ENCODE measurements at places on chromosomes 3 and 15.
A peak's percentile ranks its signal among the peaks of the same experiment; 100 is the strongest.

DNA sequence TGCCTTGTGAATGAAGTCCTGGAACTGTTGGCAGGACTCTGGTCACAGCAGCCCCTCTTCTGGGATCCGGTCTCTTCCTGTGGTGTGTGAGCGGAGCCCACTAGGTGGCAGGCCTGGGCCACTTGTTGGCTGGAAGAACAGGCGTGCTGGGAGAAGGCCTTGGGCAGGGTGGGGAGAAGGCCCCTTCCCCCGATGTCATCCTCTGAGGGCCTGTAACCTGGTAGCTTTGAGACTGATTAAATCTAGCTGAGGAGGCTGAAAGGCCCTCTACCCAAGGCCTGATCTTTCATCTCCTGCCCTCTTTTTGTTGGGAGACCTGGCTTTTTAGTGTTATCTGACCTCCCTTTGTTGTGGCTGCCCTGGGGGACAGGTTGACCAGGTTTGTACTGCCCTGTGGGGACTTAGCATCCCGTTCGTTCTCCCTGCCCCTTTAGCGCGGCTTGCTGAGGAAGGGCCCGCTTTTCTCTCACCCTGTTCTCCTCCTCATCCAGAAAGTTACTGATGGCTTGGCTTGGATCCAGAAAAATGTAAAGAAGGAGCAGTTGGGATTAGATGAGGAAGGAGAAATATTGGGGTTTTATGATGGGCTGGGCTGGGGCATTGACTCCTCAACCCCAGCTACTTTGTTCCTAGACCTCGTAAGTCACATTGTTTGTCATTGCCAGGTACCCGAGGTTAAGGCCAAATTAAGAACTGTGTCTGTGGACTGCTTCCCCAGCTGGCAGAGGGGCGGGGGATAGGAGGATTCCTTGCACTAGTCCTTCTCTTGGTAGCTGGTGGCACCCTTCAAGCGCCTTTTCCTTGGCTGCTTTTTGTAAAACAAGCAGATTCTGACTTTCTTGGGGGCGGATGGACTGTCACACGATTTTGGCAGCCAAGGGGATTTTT lies 48.5 kb downstream of the CHCHD6 start:
- DNase-seq = no peak

GRCh38 chr3:171822431-171823106 lies 12.3 kb upstream of the PLD1 start:
- no peak for DNase-seq

DNA sequence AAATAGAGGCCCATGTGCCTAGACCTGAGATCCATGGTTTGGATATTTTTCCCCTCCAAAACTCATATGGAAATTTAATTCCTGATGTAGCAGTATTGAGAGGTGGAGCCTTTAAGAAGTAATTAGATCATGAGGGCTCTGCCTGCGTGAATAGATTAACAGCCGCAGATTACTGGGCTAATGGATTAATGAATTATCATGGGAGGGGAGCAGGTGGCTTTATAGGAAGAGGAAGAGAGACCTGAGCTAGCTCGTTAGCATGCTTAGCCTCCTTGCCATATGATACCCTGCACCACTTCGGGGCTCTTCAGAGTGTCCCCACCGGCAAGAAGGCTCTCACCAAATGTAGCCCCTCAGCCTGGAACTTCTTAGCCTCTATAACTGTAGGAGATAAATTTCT lies 15.8 kb downstream of the ARHGEF26 start:
- DNase-seq = no peak

DNA sequence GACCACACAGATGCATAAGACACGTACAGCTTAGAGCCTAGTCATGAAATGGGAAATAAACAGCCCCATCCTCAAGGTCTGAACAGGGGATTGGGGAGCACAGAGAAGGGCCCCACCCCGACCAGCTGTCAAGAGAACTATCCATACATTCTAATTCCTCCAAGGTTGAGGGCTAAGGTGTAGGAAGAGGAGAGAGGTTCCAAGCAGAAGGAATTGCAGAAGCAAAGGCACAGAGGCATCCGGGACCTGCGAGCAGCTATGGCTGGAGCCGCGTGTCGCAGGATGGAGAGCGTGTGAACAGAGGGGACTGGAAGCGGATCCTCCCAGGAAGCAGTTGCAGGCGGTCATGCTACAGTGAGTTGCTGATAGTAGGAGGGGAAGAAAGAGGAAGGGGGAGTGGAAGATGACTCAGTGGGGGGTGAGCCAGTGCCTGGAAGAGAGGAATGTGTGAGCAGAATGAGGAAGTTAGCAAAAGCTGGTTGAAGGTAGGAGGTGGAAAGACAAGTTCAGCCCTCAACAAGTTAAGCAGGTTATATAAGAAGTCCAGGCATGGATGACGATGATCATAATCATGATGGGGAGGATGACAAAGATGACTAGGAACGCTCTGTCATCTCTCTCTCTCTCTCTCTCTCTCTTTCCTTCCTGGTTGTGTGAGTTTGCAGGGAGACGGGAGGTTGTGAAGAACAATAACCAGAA lies 89.7 kb downstream of the LIPC start:
- no peak for DNase-seq

DNA sequence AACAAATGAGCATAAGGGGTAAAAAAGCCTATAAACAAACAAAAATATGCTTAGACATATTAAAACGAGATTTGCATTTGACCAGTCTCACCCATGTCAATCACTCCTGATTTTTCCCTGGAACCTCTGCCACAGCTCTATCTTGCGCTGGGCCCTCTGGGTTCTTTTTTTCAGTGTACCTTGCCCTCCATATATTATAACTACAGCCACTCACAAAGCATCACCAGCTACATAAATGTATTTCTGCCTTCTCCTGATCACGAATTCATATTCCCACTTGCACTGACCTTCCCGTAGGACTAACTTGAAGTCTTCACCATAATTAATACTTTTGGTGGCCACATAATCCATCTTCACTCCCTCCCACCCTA lies 395.6 kb upstream of the ROBO2 start:
- no peak for DNase-seq

GRCh38 chr3:99704417-99704816 lies 66.0 kb downstream of the COL8A1 start:
- no peak for DNase-seq

GRCh38 chr15:99729327-99729726 lies 3.9 kb downstream of the LYSMD4 start:
- no peak for DNase-seq

- no peak for DNase-seq
Observed at GRCh38 chr15:73991260-73991659, 835 bp downstream of the STOML1 start.

- no peak for DNase-seq
Observed at GRCh38 chr3:160771811-160772459, 15.9 kb downstream of the PPM1L start.

DNA sequence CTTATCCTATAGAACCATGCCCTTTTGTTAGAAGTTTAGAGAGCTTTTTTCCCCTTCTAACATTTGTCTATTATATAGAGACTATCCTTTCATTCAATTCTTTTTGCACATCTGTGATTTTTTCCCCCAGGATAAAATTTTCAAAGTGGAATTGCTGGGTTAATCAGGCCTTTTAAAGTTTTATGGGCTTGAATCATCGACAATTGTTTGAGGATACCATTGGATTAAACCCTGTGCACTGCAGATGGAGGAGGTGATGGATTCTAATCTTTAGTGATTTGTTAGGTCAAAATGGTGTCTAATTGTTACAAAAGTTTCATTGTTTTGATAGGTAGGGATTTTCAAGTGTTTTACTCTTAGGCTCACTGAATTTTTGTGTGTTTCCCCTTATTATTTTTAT lies 463.7 kb upstream of the CFAP20DC start:
- DNase-seq = no peak

DNA sequence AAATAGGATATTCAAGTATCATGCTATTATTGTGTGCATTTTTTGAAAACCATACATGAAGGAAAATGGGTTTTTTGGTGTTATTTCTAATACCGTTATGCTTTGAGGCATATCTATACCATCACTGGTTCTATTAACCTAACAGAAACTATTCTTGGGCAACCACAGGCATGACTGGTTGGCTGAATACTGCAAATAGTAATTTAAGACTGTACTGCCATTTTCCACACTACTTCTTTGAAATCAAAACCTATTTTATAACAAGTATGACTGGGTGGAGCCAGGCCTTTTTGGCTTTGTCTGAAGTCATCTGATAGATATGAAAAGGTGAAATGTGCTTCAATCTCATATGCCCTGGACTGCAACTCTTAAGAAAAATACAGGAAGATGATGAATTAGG lies 115.1 kb downstream of the ULK4 start:
- DNase-seq = no peak

DNA sequence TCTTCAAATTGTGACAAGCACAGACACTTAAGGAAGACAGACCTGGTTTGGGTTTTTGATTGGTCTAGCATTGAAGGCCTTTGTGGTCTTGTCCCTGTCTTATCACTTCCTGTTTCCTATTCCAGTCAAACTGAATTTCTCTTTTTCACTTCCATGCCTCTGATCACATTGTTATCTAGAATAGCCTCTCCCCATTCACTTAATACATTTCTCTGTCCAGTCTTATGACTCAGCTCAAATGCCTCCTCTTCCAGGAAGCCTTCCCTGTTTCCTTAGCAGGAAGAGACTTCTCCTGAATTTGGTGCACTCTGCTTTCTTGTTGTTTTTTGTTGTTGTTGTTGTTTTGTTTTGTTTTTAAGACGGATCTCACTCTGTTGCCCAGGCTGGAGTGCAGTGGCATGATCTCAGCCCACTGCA lies 45.5 kb downstream of the LIMD1 start:
- no peak for DNase-seq

GRCh38 chr15:70853973-70854665 lies at the start of gene LARP6:
Gene LARP6 (minus strand): TSS chr15:70854157. CDS start chr15:70854088, 69 bp downstream.
- DNase-seq = peak; percentile 15

DNA sequence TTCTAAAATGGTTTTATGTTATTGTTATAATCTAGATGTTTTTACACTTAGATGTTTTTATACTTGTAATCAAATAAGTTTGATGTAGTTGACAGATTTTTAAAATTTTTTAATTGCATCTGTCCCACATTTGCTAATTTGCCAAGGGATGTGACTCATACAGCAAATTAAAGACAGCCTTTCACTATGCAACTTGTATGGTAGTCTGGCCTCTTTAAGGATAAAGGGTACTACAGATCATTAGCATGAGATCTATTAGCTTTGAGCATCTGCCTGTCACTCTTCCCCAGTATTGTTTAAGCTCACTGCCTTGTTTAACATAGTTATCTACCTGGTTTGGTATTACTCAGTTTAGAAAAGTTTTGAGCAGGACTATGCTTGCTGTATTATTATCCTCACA lies 83.0 kb downstream of the NPTN start:
- no peak for DNase-seq

GRCh38 chr3:126355777-126356372 lies 1.3 kb downstream of the KLF15 start:
- no peak for DNase-seq

DNA sequence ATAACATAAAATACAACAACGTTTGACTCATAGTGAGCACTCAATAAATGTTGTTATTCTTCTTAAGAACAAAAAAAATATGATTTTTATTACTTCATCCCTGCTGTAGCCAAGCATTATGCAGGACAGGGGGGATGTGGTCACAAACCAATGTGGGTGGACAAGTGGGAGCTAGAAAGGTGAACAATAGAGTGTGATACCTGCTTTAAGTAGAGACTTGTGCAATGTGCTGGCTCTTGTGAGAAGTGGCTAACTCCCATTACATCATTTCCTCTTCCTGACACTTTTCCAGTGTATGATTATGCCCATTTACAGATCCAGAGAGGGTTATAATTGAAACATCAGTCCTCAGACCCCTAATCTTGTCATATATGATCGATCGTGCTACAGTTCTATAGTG lies 193.6 kb downstream of the UBE2E2 start:
- DNase-seq = no peak

DNA sequence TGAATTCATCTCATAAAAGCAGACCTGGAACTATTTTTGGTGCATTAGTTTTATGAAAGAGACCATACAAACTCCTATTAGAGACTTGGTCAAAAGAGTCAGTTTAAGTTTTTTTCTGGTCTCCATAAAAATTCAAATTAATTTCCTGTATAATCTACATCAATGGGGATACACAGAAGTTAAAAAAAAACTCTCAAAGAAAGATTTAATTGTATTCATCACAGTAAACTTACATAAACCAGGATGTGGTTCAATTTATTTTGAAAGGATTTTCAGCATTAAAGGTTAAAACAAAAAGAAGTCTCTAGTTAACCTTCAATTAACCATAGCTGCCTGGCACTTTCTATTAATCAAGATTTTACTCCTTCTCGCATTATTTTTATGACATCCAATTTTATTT lies 530.3 kb upstream of the KCNMB2 start:
- DNase-seq = no peak

DNA sequence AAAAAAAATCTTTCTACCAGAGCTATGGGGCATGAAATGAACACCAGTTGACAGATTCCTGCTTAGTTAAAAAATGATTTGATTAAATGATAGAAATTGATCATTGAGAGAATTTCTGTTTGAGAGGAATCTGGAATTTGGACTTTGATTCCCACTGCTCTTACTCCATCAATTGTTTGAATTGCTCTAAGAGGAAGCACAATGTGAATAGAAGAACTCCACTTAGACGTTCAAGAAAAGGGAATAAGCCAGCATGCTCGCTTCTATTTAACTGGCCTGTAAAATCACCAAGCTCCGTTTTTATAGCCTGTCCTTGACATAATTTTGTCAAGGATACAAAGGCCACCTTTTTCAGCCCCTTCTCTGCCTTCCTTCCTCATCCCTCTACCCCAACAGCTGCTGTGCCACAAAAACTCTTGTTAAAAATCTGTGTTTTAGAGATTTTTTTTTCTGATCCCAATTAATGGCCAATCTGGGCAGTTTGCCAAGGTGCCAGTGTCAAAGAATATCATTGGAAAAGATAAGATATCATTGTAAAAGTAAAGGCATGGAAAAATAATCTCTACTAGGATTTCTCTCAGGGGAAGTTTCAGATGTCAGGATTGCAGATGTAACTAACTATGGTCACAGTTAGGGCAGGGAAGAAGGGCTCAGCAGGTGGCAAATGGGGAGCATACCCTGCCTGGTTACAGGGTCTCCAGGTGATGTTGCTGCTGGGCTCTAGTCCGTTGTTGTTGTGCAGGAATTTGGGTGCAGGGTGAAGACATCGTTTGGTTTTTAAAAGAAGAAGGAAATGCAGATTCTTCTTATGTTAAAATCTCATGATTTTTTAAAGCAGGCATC lies 301.8 kb upstream of the PDZRN3 start:
- DNase-seq = no peak

DNA sequence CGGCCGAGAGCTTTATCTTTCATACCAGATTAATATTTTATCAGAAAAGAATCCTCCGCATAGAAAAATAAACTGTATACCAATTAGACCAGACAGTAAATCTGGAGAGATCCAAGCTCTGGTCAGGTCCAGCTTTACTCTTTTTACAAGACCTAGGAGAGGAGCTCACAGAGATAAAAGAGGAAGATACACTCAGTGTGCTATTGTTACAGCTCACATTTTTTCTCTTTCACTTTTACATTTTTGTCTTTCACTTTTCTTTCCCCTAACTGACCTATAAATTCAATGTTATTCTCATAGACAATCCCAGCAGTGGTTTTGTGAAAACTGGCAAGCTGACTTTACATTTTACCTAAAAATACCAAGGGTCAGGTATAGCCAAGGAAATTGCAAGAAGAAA lies 55.8 kb downstream of the GUCA1C start:
- DNase-seq = no peak

Measured in NCI-H510A (cell line).